ENCODE measurements at places on chromosomes 2 and 18. TPM values are rescaled to one million over a fixed set of nuclear protein-coding genes. Genes with fewer than 3 reads are reported as not detected.
A peak's percentile ranks its signal among the peaks of the same experiment; 100 is the strongest.

Gene SLC8A1
- total RNA-seq: 0.26 TPM

Gene NTSR2
- total RNA-seq: not detected

Gene FEV
- not detected for total RNA-seq

Gene MAPK4
- not detected for total RNA-seq

Gene SLC19A3
- not detected for total RNA-seq

Gene LYG1
- 0.47 TPM for total RNA-seq

Gene ARL4C
- total RNA-seq: 23.7 TPM

Gene SP5
- not detected for total RNA-seq

Gene SP100
- total RNA-seq: 50.7 TPM

Gene TCF23
- total RNA-seq: not detected

Gene CCDC85A
- not detected for total RNA-seq

DNA sequence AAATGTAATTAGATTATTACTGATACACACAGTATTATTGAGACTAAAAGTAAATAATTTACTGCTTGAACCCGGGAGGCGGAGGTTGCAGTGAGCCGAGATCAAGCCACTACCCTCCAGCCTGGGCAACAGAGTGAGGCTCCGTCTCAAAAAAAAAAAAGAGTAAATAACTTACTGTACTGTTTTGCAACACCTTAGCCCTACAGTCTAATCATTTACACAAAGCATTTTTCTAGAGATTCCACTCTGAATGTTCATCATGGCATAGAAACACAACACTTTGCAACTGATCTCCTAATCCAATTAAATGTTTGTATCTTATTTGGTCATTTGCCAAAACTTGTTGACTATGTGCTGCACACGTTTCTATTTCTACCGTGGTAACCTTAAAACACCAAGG, 23.4 kb upstream of the RMP24 start:
- DNase-seq: no peak

- no peak for DNase-seq
Measured at GRCh38 chr2:135510577-135510976, 20.4 kb downstream of the ZRANB3 start.

DNA sequence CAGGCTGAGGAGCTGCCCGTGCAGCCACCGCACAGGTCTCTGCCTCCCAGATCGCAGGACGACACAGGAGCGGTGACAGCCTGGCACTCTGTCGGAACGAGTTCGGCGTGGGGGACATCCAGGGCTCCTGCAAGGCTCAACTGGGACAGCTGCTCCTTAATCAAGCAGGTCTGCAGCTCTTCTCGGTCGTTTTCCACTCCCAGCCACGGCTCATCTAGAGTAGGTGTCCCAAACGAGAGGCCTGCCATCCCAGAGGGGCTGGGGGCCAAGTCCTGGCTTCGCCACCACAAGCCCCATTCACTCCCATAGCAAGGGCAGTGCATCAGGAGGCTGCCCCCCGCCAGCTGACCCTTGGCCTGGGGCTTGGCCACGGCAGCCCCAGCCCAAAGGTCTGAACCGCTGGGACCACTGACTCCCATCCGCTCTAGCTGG, 22.5 kb downstream of the PASK start:
- no peak for DNase-seq

- DNase-seq: no peak
Measured at GRCh38 chr2:20593072-20594034, 57.5 kb downstream of the HS1BP3 start.

GRCh38 chr2:21279525-21279924, 155.8 kb downstream of the TDRD15 start:
- DNase-seq: no peak

GRCh38 chr2:236159778-236160170, 8.4 kb downstream of the GBX2 start:
- DNase-seq: no peak

DNA sequence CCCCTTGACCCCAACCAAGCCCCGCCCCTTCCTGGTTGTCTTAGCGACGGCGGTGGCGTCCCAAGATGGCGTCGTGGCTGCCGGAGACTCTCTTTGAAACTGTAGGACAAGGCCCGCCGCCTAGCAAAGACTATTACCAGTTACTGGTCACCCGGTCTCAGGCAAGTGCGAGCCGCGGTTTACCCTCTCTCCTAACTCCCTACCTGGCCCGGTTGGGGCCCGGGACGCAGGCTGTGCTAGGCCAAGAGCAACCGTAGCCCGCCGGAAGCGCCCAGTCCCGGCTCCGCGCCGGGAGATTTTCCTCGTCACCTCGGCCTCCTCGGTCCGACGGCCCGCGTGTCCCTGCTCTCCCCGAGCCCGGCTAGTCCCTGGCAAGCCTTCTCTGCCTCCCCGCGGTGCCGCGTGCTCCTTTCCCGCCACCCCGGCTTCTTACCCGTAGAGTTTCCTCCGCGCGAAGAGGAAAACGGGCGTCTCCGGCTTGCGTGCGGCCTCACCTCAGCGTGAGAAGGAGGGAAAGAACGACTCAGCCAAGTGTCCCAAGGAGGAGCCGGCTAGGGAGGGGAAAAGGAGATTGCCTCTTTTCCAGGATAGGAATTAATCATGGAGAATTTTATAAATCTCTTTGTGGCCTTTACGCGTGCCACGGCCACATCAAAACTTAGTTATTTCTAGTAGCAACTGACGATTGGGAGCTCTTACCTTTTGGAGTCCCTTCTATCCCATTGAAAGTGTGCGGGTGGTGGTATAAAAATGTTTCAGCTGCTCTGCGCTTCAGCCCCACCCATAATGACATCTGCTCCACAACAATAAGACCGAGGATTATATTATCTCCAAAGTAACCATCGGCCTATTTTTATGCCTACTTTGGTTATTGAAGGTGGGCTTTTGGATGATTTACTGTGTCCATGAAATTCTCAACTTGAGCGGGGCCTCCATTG, at the start of gene FBXO36:
FBXO36 (plus strand) TSS at position 55 of the 938 bp plus-strand sequence; CDS start at position 66, 11 bp downstream.
- DNase-seq: peak; percentile 85

DNA sequence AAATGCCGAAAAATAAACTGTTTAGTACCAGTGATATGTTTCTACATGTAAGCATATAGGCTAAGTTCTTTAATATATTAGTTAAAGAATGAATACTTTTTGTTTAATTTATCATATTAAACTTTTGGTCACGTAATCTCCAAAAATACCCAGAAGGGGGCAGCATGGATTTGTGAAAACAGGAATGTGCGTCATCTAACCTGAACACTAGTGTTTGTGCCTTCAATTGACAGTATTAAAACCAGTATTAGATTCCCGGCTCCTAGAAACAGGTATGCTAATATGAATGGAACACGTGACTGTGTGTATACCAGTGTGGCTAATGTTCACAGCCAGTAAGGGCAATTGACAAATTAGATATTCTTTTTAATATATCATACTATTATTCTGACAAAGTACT, 51.8 kb downstream of the WDR7 start:
- peak; percentile 5 for DNase-seq

DNA sequence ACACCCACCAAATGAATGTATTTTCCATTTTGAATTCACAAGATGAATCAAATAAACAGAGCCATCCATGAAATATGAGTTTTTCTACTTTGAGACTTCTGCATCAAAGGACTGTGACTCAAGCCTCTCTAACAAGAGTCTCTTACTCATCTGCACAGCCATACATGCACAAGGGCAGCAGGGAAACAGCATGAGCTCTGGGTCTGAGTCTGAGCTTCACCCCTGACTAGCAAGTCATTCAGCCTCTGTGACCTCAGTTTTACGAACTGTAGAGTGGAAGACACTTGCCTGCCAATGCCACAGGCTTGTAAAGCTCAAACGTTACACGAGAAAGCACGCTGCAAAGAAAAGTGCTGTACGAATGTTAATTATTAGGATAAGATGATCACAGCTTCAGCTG, 42.9 kb downstream of the MREG start:
- DNase-seq: no peak

- no peak for DNase-seq
Measured at GRCh38 chr18:80074697-80075096, 34.4 kb upstream of the ADNP2 start.

DNA sequence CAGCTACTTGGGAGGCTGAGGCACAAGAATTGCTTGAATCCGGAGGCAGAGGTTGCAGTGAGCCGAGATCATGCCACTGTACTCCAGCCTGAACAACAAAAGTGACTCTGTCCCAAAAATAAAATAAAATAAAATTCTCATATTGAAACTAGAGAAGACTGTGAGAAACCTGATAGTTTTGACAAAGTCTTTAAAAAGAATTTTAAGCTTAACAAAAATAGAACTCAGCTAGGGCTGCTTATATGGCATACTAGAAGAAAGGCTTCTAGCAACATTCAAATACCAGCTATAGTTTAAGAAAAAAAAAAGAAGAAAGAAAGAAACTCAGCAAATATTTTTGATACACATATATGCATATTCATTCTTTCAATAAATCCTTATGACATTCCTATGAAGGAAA, 13.6 kb downstream of the HADHA start:
- DNase-seq: no peak

- DNase-seq: no peak
Measured at GRCh38 chr2:120683081-120683480, 52.6 kb upstream of the GLI2 start.

- DNase-seq: no peak
Measured at GRCh38 chr18:23194155-23194996, 59.1 kb downstream of the CABLES1 start.

DNA sequence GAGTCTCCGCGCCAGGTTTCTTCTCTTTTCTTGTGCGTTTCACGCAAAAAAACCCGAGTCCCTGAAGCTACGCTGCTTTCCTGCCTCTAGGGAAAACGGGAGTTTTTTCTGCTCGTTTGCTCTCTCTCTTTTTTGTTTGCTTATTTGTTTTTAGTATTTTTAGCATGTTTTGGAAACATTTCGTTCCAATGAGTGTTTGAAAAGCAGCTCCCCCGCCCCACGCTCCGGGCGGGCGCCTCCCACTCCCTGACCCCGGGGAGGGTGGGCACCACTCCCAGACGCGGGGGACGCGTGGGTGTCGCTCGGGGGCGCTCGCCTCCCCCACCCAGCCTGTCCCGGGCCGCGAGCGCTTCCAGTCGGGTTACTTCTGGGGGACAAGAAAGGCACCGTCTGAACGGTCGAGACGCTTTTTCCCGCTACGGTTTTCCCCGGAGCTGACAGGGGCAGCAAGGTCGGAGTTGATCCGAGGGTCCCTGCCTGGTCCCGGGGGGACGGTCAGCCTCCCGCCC, 446 bp upstream of the EFHD1 start:
- no peak for DNase-seq

GRCh38 chr2:42752314-42752713, 11.6 kb downstream of the OXER1 start:
- DNase-seq: no peak

DNA sequence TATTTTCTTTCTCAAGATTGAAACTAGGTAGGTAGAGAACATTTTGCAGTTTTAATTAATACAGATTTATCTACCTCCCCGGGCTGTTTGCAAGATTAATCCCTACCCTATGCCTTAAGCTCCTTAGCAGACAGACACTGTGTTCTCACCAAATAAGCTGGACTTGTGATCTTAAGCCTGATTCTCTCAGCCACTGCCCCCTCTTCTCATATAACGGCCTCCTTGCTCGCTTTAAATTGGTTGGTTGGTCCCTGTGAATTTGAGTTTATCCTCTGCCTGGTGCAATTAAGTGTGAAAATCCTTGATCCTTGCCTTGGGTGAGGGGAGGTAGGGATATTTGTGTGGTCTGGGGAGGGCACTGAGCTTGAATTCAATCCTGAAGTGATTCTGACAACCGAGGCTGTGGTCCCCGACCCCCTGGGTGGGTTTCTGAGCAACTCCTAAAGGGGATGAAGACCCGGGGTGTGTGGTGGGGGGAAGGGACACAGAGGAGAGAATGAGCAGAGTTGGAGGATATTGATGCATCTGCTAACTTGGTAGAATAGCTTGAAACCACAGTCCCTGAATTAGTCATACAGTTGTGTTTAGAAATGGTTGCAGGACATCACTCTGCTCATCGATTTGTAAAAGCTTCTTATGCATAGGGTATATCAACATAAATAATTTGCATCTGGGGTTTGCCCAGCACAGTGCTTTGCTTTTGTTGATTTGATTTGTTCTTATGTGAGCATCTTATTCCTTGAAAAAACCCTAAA, 36.9 kb upstream of the NCKAP5 start:
- no peak for DNase-seq

DNA sequence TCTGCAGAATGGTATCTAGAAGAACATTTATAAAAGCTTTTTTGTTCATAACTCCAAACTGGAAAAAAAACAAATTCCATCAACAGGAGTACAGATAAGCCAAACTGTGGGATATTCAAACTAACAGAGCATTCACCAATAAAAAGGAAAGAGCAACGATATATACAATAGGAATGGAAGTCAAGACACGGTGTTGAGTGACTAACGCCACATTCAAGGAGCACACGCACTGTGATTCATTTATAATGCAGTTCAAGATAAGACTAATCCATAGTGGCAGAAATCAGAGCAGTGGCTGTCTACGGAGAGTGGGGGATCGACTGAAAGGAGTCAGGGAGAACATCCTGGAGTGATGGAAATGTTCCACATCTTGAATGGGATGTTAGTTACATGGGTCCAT, 70.7 kb downstream of the CABYR start:
- DNase-seq: no peak

GRCh38 chr18:48566589-48566988, 27.8 kb downstream of the CTIF start:
- DNase-seq: no peak

DNA sequence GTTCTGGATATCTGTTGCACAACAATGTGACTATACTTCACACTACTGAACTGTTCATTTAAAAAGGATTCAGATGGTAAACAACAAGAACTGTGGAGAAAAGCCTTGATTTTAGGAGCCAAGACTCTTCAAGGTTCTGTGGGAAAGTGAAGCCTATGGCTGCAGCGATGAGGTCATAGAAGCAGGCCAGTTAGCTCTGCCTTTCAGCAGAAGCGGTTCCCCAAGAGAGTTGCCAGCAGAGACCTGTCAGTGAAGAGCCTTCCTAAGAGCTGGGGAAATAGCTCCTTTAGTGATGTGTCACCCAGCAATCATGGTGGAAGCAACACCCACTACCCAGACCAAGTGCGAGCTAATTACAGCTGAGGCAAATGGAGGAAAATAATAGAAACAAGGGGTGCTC, 346.5 kb upstream of the ETAA1 start:
- DNase-seq: no peak

GRCh38 chr2:84856787-84857186, 24.1 kb downstream of the TRABD2A start:
- DNase-seq: peak; percentile 36

- no peak for DNase-seq
Measured at GRCh38 chr2:46978723-46979122, 63.1 kb upstream of the MCFD2 start.

GRCh38 chr18:35510076-35510651, 12.4 kb upstream of the INO80C start:
- no peak for DNase-seq

DNA sequence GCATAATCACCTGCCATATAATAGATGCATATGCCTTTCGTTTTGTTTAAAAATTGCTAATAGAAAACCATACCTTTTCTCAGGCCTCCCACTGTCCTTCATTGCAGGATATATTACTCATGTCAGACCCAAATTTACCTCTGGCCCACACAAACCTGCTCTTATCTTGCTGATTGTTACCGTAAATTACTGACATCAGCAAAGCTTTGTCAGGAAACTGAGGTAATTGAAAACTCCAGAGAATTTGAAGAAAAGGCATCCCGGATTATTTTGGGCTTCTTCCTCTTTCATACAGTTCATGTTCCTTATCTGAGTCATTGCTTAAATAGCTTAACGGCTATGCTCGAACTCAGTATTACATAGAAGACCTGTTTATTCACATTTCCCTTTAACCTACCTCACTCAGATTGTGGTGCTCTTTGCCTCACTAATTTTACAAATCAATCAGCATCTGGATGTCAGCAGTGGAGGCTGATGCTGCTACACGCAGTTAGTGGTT, 145.7 kb downstream of the ZEB2 start:
- DNase-seq: no peak

GRCh38 chr2:128776461-128777195, 458.0 kb upstream of the HS6ST1 start:
- DNase-seq: no peak

Data from activated T-cell treated with anti-CD3 and anti-CD28 coated beads, Interleukin-2, amount 50 U/mL, for 4 hours (primary cell).